Uterus (tissue), 4 donors: ENCODE measurements at places on chromosomes 7 and 10. TPM values are rescaled to one million over a fixed set of nuclear protein-coding genes. Genes with fewer than 3 reads are reported as not detected.

Gene MMP21
- 0.48 TPM for total RNA-seq

Gene GALNT17
- total RNA-seq: 13.3 TPM

Gene ITGB1
- 521 TPM for total RNA-seq

Gene ZCCHC24
- 41.8 TPM for total RNA-seq

Gene MUC12
- 14.9 TPM for total RNA-seq

Gene ANKRD2
- 0.43 TPM for total RNA-seq

Gene SEC61G
- total RNA-seq: 509 TPM

GRCh38 chr10:124003871-124004662, 89.3 kb downstream of the CHST15 start:
- DNase-seq: no peak

GRCh38 chr10:103145860-103146466, 47.1 kb downstream of the NT5C2 start:
- peak; percentile 82 for DNase-seq

GRCh38 chr7:75983471-75984129, 10.8 kb downstream of the TMEM120A start:
- no peak for DNase-seq

DNA sequence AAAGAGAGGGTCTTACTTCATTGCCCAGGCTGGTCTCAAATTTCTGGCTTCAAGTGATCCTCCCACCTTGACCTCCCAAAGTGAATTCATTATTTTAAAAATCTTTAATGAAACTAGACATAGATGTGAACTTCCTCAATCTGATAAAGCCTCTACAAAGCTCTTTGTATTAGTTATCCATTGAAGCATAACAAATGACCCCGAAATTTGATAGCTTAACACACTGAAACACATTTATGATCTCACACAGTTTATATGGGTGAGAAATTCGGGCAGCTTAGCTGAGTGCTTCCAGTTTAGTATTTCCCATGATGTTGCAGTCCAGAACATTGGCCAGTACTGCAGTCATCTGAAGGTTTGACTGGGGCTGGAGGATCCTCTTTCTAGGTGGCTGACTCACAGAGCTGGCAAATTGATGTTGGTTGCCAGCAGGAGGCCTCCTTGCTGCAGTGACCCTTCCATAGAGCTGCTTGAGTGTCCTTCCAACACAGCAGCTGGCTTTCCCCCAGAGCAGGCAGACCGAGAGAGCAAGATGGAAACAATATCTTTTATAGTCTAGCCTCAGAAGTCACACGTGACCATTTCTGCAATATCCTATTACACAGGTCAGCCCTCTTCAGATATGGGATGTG, 16.6 kb upstream of the WNT8B start:
- DNase-seq: no peak

DNA sequence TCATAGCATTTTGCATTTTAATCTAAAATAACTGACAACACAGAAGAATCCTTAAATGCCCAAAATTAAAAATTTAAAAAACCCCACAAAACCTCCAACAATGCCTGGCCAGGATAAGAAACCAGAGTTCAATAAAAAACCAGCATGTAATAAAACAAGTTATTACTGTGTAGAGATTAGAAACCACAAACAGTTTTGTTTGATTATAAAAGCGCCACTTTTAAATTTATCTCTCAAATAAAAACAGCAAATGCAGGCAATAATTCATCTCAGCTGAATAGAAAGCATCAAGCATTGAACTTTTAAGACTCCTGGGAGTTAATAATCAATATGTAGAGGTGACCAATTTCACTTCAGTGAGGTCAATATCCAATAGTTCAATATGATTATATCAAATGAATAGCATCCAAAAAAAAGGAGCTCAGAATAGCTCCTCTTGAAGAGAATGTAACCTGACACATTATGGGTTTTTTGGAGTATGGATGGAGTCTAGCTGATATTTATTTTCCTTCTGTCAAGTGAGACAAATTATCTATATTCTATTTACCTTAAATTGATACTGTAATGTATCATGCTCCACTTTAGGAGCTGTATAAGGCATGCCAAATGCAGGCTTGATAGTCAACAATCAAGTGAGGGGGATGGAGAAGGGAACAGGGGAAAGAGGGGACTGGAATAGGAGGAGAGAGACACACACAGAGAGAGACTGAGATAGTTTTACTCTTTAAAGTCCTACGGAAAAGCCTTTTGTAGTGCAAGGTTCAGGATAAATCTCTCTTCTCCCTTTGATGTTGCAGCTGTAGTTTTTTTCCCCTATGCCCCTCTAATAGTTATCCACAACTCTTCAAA, 130.9 kb downstream of the RSU1 start:
- no peak for DNase-seq

DNA sequence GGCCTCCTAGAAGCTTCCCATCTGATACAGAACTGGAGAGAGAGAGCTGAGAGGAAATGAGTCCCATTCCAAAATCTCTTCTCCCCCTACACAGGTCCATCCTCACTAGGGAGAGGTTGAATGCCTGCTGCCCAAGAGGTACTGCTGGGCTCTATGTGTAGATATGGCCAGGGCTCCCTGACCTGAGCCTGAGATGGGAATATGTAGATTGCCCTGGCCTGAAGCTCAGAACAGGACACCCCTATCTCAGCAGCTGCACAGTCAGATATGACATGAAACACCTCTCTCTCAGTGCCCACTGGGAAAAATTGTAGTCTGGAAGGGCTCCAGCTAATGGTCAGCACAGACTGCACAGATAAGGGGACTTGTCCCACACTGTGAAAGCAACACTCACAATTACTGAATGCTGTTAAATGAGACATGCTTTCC, 3.1 kb upstream of the IFIT1B start:
- DNase-seq: no peak

DNA sequence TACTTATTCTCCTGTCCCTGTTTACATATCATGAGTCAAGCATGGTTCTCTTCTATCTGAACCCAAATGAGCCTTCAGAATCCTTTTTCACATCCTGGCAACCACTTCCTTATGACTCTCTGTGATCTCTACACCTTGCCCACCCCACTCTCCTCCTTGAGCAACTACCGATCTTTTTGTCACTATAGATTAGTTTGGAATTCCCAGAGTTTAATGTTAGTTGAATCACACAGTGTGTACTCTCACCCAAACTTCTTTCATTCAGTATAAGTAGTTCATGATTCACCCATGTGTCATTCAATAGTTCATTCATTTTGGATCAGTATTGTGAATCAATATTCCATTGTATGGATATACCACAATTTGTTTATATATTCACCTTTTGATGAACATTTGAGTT, 55.3 kb downstream of the TFAM start:
- no peak for DNase-seq

GRCh38 chr7:114073701-114074100, 154.9 kb upstream of the PPP1R3A start:
- DNase-seq: no peak

DNA sequence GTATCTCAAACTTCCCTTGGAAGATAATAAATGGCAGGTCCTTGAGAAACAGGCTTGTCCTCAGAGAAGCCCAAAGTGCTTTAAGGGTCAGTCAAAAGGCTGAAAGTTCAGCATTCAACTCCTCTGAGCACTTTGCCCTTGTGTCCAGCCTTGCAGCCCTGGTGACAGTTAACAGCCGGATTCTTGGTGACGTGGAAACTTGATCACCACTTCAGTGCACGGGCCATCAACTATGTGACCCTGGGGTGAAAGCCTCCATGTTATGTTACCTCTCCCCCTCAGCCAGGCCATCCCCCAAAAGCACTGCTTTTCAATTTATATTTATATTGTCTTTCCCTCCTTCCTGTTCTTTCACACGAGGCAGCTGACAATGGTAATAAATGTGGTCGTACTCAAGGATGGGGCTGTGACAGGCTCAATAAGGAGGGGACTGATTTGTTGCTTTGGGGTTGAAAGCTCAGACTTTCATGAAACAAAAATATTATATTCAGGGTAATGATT, 164.0 kb upstream of the NRP1 start:
- DNase-seq: peak; percentile 24

GRCh38 chr7:142482891-142483658, 225.2 kb upstream of the PRSS58 start:
- no peak for DNase-seq
